Activated T-helper 1 cell treated with anti-CD3 and anti-CD28 coated beads, Interleukin-2, amount 50 U/mL, for 16 hours (primary cell): ENCODE measurements at places on chromosomes 2 and 18.

- DNase-seq = no peak
These were observed 117.0 kb upstream of the ARL5A start for GRCh38 chr2:151945186-151945585.

GRCh38 chr18:47261902-47262300 lies 10.4 kb upstream of the SKOR2 start:
- DNase-seq = no peak

- DNase-seq = no peak
These were observed 252.7 kb downstream of the ZEB2 start for GRCh38 chr2:144267239-144267638.

DNA sequence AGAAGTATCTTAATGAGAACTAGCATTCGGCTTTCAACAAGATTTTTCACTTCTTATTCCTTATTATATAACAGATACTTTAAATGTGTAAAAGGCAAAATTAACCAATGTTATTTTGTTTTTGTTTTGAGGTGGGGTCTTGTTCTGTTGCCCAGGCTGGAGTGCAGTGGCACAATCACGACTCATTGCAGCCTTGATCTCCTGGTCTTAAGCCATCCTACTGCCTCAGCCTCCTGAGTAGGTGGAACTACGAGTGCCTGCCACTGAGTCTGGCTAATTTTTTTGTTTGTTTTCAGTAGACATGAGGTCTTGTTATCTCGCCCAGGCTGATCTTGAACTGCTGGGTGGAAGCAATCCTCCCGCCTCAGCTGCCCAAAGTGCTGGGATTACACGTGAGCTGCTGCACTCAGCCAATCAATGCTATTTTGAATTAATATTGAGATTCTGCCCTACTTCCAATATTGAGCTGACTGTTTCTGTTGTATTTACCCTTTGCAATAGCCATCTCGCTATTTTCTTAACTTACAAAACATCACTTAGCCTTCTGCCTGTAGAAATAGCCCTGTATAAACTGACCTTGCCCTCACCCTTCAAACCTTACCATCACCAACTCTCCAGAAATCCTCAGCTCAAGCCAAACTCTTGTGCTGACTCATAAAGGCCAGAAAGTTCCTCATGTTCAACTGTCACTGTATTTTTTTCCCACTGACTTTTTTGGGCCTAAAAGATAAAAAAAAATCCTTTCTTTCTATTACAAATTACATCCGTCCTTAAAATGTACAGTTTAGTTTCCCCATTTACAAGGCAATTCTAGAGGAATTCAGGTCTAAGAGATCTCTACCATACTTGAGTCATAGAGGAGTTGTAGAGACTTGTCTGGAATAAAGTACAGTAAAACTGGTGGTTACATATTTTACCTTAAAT lies 94.3 kb downstream of the OLA1 start:
- DNase-seq = no peak

DNA sequence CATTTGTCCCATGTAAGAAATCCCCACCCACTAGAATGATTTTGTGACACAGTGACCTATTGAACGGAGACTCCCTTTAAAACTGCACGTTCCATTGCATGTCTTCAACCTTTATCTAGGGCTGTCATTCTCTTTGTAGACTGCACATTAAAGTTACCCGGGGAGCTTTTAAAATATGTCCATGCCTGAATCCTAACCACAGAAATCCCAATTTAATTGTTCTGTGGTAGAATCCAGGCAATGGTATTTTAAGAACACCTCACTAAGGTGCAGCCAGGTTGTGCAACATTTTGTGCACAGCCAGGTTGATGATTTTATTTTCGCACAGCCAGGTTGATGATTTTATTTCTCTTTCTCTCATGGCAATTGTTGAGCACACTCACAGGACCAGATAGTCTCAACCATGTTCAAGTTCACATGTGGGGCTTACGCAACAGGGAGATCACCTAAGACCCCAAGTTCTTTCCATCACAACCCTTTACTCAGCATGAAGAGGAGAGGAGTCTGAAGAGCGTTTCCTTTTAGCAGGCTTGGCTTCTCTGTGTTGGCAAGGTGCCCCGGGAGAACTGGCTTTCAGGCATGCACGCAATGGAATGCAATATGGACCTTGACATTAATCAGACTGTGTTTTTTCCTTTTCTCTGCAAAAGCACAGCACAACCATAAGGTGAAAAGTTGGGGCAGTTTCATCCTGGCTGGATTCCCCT lies 467.3 kb upstream of the ETAA1 start:
- no peak for DNase-seq

GRCh38 chr2:239668042-239668441 lies 267.2 kb upstream of the HDAC4 start:
- no peak for DNase-seq

- DNase-seq = no peak
These were observed 207.5 kb downstream of the SPP2 start for GRCh38 chr2:234257859-234258561.

GRCh38 chr18:1544016-1544415 lies 639.3 kb downstream of the ADCYAP1 start:
- DNase-seq = no peak

GRCh38 chr2:80573167-80573566 lies 268.6 kb upstream of the LRRTM1 start:
- DNase-seq = no peak
